ENCODE measurements at places on chromosomes 13 and 19. TPM values are rescaled to one million over a fixed set of nuclear protein-coding genes. Genes with fewer than 3 reads are reported as not detected.

CEACAM6 gene
- total RNA-seq, result not detected

TMEM59L gene
- total RNA-seq, result not detected

CPB2 gene
- total RNA-seq, result not detected

TLE2 gene
- total RNA-seq, result 86.3 TPM

DNA sequence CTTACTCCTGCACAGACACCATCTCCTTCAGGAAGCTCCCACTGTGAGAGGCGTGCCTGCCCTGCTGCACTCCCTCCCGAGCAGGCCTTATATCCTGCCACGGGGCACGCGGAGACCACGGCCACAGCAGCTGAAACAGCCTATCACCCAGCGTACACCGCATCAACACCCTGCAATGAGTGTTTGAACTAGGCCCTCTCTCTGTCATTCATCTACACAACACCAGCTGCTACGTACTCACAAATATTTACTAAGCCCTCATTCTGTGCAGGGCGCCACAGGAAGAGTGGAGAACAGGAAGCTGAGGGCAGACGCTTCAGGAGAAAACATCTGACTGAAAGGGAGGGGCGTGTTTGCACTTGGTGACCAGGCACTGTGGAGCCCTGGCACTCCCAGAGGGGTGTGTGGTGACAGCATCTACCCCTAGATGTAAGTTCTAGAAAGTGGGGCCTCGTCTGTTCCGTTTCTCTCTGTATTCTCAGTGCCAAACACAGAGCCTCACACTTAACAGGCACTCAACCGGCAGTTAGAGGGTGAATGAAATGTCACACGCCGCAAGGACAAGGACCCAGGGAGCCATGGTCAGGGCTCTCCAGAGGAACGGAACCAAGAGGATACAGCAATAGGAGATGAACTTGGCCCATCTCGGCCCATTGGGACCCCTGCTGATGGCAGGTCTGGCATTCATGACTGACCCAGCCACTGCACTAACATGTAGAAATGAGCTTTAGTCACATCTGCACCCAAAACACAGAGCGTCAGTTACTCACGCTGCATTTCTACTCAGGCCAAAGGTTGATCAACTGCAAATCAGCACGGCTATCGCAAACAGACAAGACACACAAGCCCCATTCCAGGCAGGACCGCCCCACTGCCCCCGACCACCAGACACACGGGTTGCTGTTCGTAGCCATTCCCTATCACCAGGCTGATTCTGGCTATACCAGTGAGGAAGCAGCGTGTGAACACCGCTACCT, 15.7 kb downstream of the RANBP3 start:
- H3K27ac ChIP-seq, result peak overlapping the region; percentile 11
- H3K27me3 ChIP-seq, result no peaks in the 10 kb centered on the region
- peaks cover 5% of the 10 kb centered on the region for H3K4me1 ChIP-seq
- DNase-seq, result no peak

DNA sequence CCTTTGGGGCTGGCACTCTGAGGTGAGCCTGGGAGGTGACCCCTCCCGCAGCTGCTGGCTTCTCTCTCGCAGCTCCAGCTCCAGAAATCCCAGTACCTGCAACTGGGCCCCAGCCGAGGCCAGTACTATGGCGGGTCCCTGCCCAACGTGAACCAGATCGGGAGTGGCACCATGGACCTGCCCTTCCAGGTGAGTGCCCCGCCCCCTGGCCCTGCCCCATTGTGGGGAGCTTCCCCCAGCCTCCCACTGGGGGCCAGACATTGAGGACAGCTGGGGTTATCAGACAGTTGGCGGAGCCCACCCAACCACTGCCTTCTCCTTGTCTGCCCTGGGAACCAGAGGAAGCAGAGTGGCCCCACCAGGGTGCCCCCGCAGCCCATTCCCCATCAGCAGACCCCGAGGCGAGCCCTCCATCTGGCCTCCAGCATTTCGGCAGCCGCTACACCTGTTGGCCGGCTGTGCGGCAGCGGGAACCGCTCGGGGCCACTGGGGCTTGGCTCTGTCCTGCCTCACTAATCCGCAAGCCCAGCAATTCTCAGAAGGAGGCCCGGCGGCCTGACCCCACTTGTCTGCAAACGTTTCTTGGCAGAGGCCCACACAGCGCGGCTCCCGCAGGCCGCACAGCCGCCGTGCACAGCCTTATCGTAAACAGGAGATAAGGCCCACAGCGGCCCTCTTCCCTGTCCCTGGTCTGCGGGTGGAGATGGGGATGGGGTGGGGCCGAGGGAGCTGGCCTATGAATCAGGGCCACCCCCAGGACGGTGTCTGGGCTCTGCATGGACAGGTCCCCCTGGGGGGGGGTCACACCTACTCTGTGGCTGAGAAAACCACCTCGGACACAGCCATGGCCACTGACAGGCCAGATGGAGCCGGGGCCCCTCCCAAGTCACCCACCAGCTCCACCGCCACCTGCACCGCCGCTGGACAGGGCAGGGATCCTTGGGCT, 48.0 kb downstream of the COMP start:
- no peaks in the 10 kb centered on the region for H3K4me1 ChIP-seq
- no peaks in the 10 kb centered on the region for H3K27me3 ChIP-seq
- DNase-seq, result no peak
- no peak overlapping the region for H3K27ac ChIP-seq
- no peaks in the 10 kb centered on the region for H3K36me3 ChIP-seq

- no peaks in the 10 kb centered on the region for H3K36me3 ChIP-seq
- no peak for DNase-seq
- no peak overlapping the region for H3K4me3 ChIP-seq
- no peak overlapping the region for H3K27ac ChIP-seq
- H3K4me1 ChIP-seq, result peaks cover 4% of the 10 kb centered on the region
Measured at GRCh38 chr13:102295316-102296048, 106.4 kb downstream of the FGF14 start.

DNA sequence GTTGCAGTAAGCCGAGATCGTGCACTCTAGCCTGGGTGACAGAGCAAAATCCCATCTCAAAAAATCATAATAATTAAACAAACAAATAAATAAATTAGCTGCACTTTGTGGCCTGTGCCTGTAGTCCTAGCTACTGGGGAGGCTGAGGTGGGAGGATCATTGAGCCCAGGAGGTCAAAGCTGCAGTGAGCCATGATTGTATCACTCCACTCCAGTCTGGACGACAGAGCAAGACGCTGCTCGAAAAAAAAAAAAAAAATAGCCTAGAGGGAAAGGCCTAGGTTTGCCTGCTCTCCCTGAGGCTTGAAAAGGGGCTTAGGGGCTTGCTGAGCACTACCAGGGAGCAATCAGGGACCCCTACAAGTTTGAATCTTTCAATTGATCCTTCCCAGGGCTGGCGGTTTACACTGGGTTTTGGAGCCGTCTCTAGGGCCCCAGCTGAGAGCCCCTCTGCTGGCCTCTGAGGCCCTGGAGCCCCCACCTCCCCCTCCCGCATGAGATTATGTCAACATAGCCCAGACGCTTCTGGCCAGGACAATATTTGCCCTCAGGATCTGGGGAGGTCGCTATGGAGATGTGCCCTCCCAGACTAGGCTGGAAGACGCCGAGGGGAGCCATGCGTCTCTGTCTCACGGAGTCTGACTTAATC, 10.4 kb upstream of the GIPR start:
- no peaks in the 10 kb centered on the region for H3K4me1 ChIP-seq
- no peaks in the 10 kb centered on the region for H3K36me3 ChIP-seq
- DNase-seq, result no peak
- no peak overlapping the region for H3K4me3 ChIP-seq

DNA sequence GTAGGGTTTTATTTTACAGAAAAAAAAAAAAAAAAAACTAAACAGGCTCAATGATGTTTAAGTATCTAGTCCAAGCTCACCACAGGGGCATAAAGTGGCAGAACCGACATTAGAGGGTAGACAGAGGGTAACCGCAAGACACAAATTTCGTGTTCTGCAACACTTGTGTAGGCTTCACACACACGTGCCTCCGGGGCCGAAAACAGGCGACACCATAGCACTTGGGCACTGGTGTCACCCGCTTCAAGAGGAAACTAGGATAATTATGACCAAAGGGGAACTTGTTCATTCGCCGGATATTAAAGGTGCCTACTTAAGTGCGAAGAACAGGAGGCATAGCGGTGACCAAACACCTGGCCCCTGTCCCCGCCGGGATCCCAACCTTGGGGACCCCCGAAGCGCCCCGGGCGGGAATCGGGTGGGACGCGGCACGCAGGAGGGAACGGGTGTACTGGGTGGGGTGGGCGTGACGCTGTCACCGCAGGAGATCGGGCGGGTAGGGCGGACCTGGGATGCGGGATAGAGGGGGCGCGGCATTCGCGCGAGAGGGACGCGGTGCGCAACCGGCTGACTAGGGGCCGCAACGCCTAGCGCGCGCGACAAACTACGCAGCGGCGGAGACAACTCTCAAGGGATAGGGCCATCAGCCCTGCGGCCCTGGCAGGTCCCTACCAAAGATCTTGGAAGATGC, 558 bp downstream of the MZT1 start:
- no peaks in the 10 kb centered on the region for H3K27me3 ChIP-seq
- peak overlapping the region; percentile 82 for H3K4me3 ChIP-seq
- H3K27ac ChIP-seq, result peak overlapping the region; percentile 12
- H3K4me1 ChIP-seq, result peaks cover 15% of the 10 kb centered on the region
- peak; percentile 66 for DNase-seq
- H3K36me3 ChIP-seq, result no peaks in the 10 kb centered on the region

- no peaks in the 10 kb centered on the region for H3K36me3 ChIP-seq
- no peaks in the 10 kb centered on the region for H3K27me3 ChIP-seq
- H3K4me3 ChIP-seq, result no peak overlapping the region
Measured at GRCh38 chr19:33214596-33214995, 11.1 kb downstream of the SLC7A10 start.

GRCh38 chr13:99465454-99465853, 35.8 kb upstream of the TM9SF2 start:
- no peak overlapping the region for H3K27ac ChIP-seq
- H3K27me3 ChIP-seq, result no peaks in the 10 kb centered on the region
- H3K36me3 ChIP-seq, result no peaks in the 10 kb centered on the region
- no peaks in the 10 kb centered on the region for H3K4me1 ChIP-seq
- no peak for DNase-seq
- no peak overlapping the region for H3K4me3 ChIP-seq

- H3K4me3 ChIP-seq, result peak overlapping the region; percentile 91
- no peak for DNase-seq
- peaks cover 24% of the 10 kb centered on the region for H3K4me1 ChIP-seq
Measured at GRCh38 chr19:46347985-46348384, 1.1 kb downstream of the PPP5C start.

- H3K4me1 ChIP-seq, result no peaks in the 10 kb centered on the region
- no peak overlapping the region for H3K27ac ChIP-seq
- H3K27me3 ChIP-seq, result no peaks in the 10 kb centered on the region
- no peak for DNase-seq
Measured at GRCh38 chr13:35479706-35480105, 3.2 kb upstream of the MAB21L1 start.

DNA sequence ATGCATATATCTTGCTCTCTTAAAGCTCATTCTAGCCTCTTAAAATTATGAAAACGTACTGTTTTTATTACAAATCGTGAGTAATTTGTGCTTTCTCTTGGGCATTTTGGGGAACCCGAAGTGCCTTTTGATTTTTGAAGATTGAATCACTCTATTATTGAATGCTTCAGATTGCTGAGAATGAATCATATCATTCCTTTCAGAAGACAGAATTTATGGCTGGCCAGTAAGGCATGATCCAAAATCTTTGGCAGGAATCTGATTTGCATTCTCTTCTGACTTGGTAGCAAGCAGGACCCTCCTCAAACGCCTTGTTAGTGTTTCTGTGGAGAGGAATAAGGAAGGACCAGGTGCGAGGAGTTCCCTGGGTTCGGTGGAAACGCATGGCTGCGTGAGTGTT, 49.5 kb downstream of the STARD13 start:
- no peak overlapping the region for H3K4me3 ChIP-seq
- DNase-seq, result no peak
- H3K4me1 ChIP-seq, result peaks cover 29% of the 10 kb centered on the region
- H3K27ac ChIP-seq, result peak overlapping the region; percentile 72
- no peaks in the 10 kb centered on the region for H3K27me3 ChIP-seq
- H3K36me3 ChIP-seq, result no peaks in the 10 kb centered on the region

- no peaks in the 10 kb centered on the region for H3K4me1 ChIP-seq
- no peak overlapping the region for H3K4me3 ChIP-seq
- no peaks in the 10 kb centered on the region for H3K27me3 ChIP-seq
- H3K27ac ChIP-seq, result no peak overlapping the region
- no peaks in the 10 kb centered on the region for H3K36me3 ChIP-seq
Measured at GRCh38 chr13:20921572-20921971, 19.0 kb upstream of the XPO4 start.

- H3K36me3 ChIP-seq, result no peaks in the 10 kb centered on the region
- no peak for DNase-seq
- no peaks in the 10 kb centered on the region for H3K27me3 ChIP-seq
- H3K4me3 ChIP-seq, result no peak overlapping the region
Measured at GRCh38 chr19:18646535-18647370, 9.9 kb downstream of the KLHL26 start.

GRCh38 chr13:27257648-27258253, 6.4 kb downstream of the RPL21 start:
- H3K4me3 ChIP-seq, result no peak overlapping the region
- H3K27me3 ChIP-seq, result no peaks in the 10 kb centered on the region
- no peak overlapping the region for H3K27ac ChIP-seq
- peaks cover 61% of the 10 kb centered on the region for H3K36me3 ChIP-seq
- no peak for DNase-seq
